ENCODE measurements at places on chromosomes 5 and 9.

GRCh38 chr5:51278539-51278938, 104.7 kb upstream of the ISL1 start:
- no peak for DNase-seq

DNA sequence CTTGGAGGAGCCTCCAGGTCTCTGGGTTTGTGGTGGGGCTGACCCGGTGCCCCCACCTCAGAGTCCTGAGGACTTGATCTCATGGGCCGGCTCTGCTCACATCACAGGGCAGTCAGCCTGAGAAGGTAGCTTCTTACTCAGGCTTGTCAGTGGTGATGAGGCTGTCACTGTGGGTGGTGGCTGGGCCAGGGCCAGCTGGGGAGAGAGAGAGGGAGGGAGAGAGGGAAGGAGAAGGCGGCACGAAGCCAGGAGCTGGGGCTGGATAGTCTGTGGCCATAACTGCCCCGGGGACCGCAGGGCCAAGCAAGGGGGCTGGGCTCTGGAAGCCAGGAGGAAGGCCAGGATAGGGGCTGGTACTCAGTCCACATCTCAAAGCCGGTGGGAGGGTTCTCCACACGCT, 6.5 kb downstream of the NTNG2 start:
- no peak for DNase-seq

DNA sequence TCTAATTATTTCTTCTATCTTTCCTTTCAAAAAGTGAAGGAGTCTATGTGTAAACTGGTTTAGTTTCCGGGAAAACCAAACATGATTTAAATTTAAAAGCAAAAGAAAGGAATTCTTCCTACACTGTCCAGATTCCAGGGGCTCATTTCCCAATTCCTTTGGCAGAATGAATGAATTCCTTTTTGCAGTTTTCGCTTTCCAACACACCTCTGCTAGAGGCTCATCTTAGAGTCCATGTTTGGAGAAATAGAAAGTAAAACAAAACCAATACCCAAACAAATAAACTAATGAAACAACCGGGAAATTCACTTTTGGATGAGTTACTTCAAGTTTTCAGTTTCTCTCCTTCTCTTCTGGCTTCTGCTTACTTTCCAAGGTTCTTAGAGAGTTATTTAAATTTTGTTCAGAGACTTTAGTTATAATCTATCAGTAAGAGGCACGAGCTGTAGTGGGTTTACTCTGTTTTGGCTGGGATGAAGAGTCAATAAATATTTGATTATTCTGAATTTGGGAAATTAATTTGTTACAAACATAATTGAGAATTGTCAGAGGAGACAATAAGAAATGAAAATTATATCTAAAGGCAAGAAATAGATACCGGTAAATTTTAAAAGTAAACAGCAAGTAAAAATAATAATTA, 365.0 kb upstream of the CDH9 start:
- DNase-seq, result no peak

DNA sequence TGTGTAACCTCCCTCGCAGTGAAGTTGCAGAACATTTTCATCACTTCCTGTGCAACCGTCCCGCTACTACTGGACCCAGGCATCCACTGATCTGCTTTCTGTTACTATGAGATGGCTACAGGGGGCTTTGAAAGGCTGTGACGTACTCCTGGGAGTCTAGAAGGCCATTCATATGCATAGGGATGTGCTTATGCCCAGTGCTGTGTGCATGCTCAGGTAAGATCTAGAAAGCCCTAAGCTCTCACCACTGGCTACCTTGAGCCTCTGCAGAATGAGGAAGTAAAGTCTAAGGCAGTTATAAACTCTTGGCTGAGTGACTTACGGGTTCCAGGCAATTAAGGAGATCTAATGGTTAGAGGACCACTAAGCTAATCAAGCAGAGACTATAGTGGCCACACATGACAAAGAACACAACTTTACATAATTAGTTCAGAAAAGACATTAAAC, 11.8 kb downstream of the HNRNPAB start:
- no peak for DNase-seq

- DNase-seq, result no peak
These were observed 61.4 kb upstream of the GAS1 start for GRCh38 chr9:87008667-87009066.
